Esophagus (tissue), 2 donors: ENCODE measurements at places on chromosomes 2 and 18. TPM values are rescaled to one million over a fixed set of nuclear protein-coding genes. Genes with fewer than 3 reads are reported as not detected.

The NCKAP1 gene
- polyA plus RNA-seq = 82.0 TPM

The ASNSD1 gene
- polyA plus RNA-seq = 18.5 TPM

The COL6A3 gene
- 10.3 TPM for polyA plus RNA-seq

The CFAP65 gene
- not detected for polyA plus RNA-seq

The D2HGDH gene
- polyA plus RNA-seq = 49.1 TPM

The FBXO48 gene
- polyA plus RNA-seq = 0.44 TPM

The HK2 gene
- polyA plus RNA-seq = 11.8 TPM

The TNFRSF11A gene
- polyA plus RNA-seq = 2.2 TPM

The VIL1 gene
- 0.02 TPM for polyA plus RNA-seq

The CHRND gene
- polyA plus RNA-seq = not detected

The RFTN2 gene
- polyA plus RNA-seq = 0.38 TPM

The CRYGC gene
- not detected for polyA plus RNA-seq
